ENCODE measurements at places on chromosomes 13 and 19.

DNA sequence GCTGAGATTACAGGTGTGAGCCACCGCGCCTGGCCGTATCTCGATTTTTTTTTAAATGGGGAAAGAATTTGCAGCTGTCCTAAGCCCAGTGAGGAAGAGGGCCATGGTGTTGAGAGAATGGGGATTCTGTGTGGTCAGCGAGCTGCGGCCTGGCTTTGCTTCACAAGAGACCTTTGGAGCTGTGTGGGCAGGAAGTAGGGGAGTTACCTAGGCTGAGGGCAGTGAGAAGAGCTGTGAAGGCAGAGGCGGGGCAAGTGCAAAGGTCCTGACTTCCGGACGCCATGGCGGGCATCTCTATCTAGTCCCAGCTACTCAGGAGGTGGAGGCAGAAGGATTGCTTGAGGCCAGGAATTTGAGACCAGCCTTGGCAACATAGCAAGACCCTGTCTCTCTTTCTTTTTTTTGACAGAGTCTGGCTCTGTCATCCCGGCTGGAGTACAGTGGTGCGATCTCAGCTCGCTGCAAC, 4.9 kb downstream of the AP2A1 start:
- no peak for DNase-seq

DNA sequence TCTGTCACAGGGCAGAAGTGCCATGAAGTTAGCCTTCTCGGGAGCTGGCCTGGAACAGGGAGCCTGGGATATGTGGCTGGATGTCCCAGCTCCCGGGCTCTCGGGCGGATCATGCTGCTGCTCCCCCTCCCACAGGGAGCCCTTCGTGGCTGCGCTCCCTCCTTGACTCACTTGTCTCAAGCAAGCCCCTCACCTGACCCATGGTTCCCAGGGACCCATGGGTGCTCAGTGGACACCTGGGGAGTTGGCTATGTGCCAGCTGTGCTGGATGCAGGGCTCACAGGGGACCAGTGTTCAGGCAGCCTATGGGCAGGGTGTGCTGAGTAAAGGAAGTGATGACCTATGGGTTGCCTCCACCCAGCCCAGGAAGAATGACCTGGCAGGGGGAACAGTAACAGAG, 213.1 kb upstream of the SGCG start:
- DNase-seq, result no peak

GRCh38 chr13:28001837-28002473, 13.5 kb upstream of the URAD start:
- DNase-seq, result no peak

DNA sequence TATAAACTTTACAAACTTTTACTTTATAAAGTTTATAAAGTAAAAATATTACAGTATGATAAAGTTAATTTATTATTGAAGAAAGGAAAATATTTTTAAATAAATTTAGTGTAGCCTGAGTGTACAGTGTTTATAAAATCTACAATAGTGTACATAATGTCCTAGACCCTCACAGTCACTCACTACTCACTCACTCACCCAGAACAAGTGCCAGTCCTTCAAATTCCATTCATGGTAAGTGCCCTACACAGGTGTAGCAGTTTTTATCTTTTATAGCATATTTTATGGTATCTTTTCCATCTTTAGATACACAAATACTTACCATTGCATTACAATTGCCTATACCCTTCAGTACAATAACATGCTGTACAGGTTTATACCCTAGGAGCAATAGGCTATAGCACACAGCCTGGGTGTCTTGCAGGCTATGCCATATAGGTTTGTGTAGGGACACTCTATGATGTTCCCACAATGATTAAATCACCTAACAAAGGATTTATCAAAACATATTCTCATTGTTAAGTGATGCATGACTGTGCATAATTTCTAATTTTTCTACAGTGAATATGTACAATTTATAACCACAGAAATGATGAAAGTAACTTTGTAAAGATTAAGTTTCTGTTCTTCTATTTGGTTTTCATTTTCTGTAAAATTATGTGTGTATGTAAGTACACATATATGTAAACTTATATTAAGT, 98.0 kb downstream of the SPRY2 start:
- DNase-seq, result no peak

GRCh38 chr13:112711528-112712265, 21.9 kb downstream of the ATP11A start:
- DNase-seq, result no peak

DNA sequence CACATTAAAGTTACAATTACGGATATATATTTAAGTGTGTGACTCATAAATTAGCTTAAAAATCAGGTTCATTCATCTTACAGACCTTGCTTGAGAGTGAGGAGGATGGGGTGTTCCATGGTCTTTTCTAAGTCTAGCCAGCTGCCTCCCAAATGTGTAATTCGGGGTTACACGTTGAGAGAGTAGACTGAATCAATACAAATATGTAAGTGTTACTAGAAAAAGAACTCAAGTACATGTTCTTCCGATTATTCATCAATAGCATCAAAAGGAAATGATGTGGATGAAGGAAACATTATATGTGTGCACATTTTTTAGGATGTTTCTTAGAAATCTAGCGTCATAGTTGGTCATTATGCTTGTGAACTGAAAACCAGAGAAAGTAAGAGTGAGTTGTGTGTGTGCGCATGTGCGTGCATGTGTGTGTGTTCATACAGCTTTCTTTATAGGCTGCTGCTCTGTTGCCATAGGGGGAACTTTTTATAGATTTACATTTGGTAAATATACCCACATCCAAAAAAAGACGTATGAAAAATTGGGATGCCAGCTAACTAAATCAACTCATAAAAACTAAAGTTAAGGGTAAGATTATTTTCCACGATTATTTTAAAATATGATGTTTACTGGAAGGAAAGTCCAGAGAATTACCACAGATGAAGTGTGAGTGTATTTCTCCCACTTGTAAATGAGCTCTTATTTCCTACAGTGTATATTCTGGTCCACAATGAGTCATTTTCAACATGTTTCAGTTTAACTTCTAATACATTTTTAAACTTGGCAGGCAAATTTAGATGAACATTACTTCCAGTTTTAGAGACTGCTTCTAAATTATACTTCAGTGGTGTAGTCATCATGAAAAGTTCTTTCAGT, 82.4 kb downstream of the PIBF1 start:
- DNase-seq, result no peak

DNA sequence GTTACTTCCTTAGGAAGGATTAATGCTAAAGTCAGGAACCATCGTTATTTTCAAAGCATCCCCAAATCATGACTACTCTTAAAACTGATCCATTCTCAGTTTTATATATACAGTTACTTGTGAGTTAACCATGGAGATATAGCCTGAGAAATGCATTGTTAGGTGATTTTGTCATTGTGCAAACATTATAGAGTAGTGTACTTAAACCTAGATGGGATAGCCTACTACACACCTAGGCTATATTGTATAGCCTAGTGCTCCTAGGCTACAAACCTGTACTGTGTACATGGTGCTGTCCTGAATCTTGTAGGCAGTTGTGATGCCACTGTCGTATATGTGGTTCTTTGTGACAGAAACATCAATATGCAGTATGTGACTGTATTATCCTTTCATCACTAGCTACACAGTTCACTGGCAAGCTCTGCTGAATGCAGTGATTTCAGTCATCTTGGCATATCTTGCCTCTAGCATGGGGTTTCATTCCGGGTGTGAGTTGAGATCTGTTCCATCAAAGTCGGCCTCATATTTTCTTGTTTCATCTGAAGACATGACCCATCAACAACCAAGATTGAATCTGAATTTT, 45.3 kb downstream of the CDK8 start:
- no peak for DNase-seq

DNA sequence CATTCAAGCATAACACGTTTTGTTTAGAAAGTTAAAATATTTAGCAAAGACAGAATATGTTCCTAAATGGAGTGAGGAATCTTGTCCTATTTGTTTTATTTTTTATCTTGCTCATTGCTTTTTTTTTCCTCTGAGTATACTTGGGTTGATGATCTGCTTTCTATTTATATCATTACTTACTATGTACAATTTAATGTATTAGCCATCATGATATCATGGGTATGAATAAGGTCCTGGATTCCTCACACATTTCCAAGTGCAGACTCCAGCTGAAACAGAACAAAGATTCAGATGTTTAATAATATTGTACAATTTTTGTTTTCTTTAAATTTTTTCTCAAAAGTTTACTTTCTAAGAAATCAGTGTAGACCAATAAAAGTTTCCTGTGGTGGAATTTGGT, 388.2 kb downstream of the GPC6 start:
- DNase-seq, result no peak

DNA sequence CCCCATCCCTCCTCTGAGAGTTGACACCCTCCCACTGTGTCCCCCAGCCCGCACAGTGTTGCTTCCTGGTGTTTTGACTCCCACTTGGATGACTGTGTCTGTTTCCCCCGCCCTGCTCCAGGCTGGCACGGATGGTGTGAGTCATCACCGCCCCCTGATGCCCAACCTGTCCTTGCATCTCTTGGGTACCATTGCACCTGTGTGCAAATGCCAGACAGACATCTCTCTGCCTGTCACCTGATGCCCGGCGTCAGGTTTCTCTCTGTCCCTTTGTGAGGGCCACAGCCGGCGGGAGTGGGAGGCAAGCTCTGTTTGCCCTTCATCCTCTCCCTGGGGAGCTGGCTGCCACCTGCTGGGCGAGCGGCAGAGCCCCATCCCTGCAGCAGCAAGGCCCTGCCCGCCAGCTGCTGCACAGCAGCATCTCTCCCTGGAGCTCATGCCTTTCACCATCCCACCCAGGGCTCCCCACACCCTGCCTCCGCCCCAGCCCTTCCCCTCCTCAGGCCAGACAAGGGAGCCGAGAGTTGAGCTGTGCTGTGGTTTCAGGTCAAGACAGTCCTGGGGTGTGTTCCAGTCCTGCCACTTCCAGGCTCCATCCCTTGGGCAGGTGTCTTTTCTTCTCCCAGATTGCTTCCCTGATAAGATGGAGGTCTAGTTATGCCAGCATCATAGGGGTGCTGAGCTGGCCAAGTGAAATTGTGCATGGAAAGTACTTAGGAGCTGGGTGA, 29.7 kb downstream of the NKPD1 start:
- DNase-seq, result no peak
